EL (cell line): ENCODE measurements at places on chromosomes 4 and X.
A peak's percentile ranks its signal among the peaks of the same experiment; 100 is the strongest.

DNA sequence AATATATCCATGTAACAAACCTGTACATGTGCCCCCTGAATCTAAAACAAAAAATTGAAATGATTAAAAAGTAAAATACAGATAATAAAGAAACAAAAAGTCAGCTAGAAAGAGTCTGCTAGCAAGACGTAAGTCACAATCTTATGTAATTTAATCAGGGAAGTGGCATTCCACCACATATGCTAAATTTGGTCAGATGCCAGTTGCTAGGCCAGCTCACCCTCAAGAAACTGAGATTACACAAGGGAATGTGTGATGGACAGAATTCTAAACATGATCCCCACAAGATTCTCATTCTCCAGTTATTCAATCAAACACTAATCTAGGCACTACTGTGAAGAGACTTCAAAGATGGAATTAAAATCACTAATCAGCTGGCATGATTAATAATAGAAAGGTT is 689.3 kb downstream of the CENPC start:
- peak; percentile 50 for DNase-seq

DNA sequence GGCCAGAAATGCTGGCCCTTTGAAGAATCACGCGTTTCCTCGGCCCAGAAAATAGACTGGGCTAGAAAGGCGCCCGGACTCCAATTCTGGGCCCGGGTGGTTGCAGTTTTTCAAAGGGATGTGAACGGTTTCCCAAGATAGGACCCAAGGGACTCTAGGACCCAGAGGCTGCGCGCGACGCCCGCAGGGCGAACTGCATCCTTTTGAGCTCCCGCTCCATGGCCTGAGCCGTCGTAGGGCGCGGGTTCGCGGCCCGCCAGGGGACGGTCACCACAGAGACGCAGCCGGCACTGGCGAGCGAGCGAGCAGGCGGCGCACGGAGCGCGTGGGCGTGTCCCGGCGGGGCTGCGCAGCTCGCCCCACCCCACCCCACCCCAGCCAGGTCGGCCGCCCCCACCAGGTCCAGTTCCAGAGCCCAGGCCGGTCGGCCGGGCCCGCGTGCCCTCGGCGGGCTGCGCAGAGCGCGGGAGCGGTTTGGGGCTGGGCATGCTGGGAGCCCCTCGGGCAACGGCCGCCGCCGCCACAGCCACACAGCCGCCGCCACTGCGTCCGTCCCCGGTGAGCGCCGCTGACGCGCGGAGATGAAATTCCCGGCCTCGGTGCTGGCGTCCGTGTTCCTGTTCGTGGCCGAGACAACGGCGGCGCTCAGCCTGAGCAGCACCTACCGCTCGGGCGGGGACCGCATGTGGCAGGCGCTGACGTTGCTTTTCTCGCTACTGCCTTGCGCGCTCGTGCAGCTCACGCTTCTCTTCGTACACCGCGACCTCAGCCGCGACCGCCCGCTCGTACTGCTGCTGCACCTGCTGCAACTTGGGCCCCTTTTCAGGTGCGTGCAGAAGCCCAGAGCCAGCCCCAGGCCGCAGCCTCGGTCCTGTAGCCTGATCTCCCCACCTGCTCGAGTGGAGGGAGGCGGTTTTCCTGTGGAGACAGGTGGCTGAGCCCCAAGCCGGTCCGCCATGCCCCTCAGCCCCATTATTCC is at the start of gene XK:
TSS of gene XK (plus strand) at position 411 of the 979 bp plus-strand sequence. CDS start at position 582, 171 bp downstream.
- peak; percentile 4 for DNase-seq

- no peak for DNase-seq
Observed at GRCh38 chrX:129235903-129236302, 287.4 kb downstream of the SMARCA1 start.

DNA sequence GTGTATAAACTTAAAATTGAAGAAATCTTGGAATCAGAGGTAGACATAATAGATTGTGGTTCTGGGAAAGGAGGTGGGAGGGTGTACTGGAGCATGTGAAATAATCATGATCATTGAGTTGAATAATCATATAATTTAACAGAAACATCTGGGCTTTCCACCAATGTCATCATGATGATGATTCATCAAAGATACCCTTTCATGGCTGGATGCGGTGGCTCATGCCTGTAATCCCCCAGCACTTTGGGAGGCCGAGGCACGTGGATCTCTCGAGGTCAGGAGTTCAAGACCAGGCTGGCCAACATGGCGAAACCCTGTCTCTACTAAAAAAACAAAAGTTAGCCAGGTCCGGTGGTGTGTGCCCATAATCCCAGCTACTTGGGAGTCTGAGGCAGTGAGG is 6.7 kb upstream of the RUFY3 start:
- DNase-seq = no peak

- peak; percentile 40 for DNase-seq
Observed at GRCh38 chr4:16250661-16251365, 24.5 kb upstream of the TAPT1 start.

- no peak for DNase-seq
Observed at GRCh38 chrX:53072418-53073114, 9.6 kb upstream of the TSPYL2 start.

DNA sequence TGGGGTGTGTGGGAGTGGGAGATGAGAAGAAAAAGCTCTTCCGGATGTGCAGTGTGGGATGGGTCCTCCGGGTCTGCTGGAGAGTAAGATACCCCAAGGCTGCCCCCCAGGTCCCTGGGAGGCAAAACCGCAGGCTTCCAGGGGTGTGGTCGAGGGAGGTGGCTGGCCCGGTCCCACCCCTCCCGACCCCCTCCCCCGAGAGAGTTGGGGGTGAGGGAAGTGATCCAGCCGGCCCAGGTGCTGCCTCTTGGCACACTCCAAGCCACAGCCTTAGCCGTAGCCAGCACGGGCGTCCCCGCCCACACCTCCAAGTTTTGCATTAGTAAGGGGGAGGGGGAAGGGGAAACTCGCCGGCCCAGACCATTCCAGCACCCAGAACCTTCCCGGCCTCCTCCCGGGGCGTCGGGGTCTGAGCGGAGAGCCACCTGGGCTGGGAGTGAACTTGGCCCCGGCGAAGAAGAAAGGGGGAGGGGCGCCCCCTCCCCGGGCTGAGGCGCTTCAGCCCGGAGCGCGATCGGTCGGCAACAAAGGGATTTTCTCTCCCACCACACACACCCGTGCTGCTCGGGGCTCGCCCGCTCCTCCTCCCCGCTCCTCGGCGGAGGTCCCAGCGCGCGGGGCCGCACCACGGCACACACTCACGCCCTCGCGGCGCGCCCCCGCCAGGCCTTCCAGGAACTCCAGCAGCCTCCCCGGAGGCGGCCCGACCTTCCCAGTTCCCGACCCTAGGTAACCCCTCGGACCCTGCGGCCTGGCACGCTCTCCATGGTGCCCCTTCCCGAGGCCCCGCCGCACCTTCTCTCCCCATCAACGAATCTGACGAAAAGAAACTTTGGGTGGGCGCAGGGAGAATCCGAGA is 14.4 kb downstream of the BCOR start:
- no peak for DNase-seq

DNA sequence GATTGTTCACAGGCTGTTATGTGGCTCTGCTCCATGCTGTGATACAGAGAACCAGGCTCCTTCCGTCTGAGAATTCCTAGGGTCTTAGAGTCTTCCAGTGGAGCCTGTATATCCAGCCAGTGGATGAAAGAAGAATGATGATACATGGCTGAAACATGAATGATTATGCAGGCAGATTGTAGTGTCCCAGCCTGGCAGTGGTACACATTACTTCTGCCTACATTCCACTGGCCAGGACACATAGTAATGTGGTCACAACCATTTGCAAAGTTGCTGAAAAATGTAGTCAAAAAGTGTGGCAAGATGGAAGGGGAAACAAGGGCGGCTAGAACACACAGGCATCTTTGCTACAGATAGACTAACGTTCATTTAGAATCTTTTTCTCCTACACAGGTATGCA is 4.5 kb upstream of the GBA3 start:
- peak; percentile 25 for DNase-seq

DNA sequence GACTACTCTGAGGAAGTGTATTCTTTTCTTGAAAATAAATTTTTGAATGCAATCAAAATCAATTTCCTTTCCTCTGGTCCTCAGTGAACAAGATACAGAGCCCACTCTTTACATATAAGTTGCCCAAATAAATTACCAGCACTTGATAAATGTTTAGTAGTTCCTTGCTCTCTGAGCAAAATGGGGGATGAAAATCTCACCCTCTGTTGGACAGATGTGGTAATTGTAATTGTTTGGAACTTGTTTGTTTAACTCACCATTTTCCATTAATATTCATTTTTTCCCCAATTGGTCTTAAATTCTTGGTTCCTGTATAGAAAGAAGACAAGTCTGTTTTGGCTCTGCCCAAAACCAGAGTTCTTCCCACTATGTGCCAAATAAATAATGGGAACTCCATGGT is 146.3 kb downstream of the LDB2 start:
- DNase-seq = peak; percentile 21

DNA sequence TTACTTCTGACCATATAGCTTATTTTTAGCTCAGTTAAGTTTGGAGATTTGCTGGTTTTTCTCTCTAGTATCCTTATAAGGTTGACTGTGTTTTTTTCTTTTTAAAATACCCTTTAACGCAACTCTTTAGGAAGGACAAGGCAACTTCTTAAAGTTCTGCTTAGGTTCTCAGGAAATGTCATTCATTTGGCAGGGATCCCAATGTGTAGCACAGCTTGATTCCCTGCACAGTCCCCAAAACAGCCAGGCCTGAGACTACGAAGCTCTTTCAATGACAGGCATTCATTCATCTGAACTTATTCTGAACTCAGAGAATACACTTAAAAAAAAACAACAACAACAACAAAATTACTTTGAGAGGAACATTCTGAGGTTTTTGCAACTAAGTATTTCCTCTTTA is 1765.8 kb downstream of the PCDH7 start:
- no peak for DNase-seq

GRCh38 chrX:46730765-46731164 is 28.2 kb downstream of the SLC9A7 start:
- no peak for DNase-seq

DNA sequence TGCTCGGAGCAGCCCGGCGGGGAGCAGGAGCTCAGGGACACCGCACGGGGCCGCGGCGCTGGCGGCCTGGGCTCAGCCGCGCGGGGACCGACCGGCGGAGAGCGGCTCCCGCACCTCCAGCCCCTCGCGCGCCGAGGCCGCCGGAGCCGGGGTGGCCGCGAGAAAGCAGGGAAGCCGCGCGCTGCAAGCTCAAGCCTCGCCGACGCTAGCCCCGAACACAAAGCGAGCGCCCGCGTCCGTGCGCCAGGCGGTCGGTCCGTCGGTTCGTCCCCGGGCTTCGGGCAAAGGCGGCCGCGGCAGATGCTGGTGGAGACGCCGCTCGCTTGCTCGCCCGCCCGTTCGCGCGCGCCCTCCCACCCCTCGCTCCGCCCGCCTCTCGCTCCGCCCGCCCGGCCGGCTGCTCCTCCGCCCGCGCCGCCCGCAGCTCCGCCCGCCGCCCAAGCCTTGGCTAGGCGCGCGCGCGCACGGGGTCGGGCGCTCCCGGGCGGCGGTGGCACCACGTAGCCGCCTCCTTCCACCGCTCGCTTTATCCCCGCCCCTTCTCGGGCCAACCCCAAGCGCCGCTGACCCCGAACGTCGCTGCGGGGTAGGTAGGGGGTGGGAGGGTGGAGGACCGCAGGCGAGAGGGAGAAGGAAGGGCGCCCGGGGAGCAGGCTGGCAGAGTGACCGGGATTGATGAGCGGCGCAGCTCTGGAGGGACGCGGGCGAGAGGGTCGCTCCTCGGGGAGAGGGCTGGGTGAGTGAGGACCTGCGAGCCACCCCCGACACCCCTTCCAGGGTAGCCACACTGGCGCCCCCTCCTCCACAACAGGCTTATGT is at the start of gene TSPAN5:
TSS of gene TSPAN5 (minus strand) at position 325 of the 819 bp plus-strand sequence.
- peak; percentile 89 for DNase-seq

DNA sequence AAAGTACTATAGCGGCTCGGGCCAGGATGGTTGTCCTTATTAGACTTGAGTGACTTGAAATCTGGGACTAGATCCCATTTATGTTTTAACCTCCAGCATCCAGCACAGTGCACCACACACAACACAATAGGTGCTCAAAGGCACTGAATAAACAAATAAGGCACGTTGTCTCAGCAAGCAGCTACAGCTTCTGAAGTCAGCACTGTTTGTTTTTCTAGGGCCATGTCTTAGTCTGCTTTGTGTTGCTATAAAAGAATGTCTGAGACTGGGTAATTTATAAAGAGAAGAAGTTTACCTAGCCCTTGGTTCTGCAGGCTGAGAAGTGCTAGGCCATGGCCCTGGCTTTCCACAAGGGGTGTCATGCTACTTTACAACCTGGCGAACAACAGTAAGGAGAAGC is 102.1 kb upstream of the LNX1 start:
- DNase-seq = no peak

DNA sequence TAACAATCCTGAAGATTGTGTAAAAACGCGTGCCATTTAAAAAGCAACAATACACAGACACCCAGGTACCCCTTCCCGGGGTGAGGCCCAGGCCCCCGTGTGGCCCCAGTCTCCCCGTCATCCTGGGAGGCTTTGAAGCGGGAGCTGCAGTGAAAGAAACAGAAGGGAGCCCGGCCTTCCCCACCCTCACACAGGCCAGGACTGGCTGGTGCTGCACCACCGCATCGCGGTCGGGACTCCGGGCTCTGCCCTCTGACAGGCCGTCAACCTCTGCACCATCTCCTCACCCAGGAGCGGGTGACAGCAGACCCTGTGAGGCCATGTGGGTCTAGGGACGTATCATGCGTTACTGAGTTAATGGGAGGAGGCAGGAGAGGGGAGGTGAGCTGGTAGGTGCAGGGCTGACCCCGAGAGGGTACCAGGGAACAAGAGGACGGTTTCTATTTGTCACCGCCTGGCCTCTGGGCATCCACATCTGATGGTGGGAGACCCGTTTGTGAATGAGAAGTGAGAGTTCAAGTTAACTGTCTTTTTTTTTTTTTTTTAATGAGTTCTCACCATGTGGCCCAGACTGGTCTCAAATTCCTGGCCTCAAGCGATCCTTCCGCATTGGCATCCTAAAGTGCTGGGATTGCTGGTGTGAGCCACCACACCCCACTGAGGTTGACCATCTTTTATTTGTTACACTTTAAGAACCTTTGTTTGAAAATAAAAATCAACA is 27.3 kb downstream of the PIGG start:
- DNase-seq = no peak

DNA sequence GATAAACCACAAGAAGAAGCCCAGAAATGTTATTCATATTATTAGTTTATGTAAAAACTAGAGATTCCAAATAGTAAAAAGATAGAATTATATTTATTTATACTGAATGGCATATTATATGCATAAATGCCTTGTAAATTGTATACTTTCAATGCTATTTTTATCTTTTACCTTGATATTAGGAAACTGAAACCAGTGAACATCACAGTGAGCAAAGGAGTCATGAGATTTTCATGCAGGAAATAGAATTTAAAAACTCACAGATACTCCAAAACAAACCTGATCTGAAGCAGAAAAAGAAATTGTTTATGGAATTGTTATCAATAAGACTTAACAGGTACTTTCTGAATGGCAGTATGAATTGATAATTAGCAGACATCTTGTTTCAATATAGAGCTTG is 207.3 kb upstream of the CENPE start:
- DNase-seq = no peak

- DNase-seq = no peak
Observed at GRCh38 chr4:112138538-112138937, 6.7 kb upstream of the FAM241A start.
